ENCODE measurements at places on chromosomes 16 and 17.

DNA sequence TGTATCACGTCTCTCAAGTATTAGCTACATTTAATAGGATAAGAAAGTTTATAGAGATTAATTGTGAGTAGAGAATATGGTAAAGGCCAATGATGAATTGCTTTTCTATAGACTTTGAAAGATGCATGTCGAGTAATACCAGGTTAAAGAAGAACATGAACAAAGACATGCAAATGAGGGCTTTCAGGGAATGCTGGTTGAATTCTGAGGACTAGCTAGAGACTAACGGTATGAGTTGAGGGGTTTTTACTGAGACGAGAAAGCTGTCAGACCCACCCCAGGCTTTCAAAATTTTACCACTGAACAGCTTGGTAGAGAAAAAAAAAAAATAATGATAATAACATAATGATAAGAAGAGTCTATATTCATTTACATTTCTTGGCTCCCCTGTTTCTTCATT is 796.0 kb upstream of the CDH8 start:
- H3K27ac ChIP-seq = no peak overlapping the region
- no peak for DNase-seq
- H3K36me3 ChIP-seq = no peaks in the 10 kb centered on the region
- no peaks in the 10 kb centered on the region for H3K27me3 ChIP-seq
- no peak overlapping the region for H3K4me3 ChIP-seq
- H3K4me1 ChIP-seq = no peaks in the 10 kb centered on the region

GRCh38 chr16:2178321-2179106 is 17.9 kb downstream of the CASKIN1 start:
- DNase-seq = peak; percentile 55
- no peak overlapping the region for H3K27ac ChIP-seq
- no peak overlapping the region for H3K4me3 ChIP-seq
- H3K36me3 ChIP-seq = no peaks in the 10 kb centered on the region
- no peaks in the 10 kb centered on the region for H3K4me1 ChIP-seq
- H3K27me3 ChIP-seq = no peaks in the 10 kb centered on the region

DNA sequence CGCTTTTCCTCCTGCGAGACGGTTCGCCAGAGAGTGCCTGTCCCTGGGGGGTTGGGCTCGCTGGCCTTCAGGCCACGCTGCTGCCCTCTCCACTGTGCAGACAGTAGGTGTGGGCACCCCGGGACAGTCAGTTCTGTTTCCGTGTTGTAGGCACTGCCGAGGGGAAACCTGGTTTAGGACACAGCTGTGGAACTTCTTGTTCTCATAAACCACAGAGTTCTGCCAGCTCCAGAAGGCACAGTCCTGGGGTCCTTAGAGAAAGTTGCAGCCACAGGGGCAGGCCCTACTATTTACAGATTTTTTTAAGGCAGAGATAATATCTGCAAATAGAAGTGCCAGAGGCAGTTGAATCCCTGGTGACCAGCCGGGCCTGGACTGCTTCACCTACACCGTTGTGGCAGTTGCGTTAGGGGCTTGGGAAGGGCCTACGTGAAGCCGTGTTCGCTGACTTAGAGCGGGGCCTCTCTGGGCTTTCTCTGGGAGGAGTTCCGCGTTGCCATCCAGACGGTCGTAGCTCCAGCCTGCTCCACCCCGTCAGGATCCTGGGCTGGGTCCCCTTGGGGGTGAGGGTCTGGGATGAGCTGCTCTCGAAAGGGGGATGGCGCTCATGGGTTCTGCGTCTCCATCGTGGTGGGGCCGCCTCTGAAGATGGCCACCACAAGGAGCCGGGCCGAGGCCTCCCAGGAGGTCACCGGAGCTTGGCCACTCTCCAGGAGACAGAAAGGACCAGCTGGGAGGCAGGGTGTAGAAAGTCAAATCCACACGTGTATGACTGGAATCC is 126.3 kb downstream of the BANP start:
- no peak for DNase-seq
- no peak overlapping the region for H3K4me3 ChIP-seq
- H3K36me3 ChIP-seq = no peaks in the 10 kb centered on the region
- no peaks in the 10 kb centered on the region for H3K4me1 ChIP-seq

GRCh38 chr17:81839301-81839700 is 4.5 kb upstream of the PPP1R27 start:
- H3K4me3 ChIP-seq = no peak overlapping the region
- no peak for DNase-seq
- H3K36me3 ChIP-seq = peaks cover 8% of the 10 kb centered on the region
- H3K4me1 ChIP-seq = no peaks in the 10 kb centered on the region
- no peak overlapping the region for H3K27ac ChIP-seq

- no peaks in the 10 kb centered on the region for H3K27me3 ChIP-seq
- H3K4me1 ChIP-seq = peaks cover 16% of the 10 kb centered on the region
- no peaks in the 10 kb centered on the region for H3K36me3 ChIP-seq
- H3K4me3 ChIP-seq = no peak overlapping the region
Measured at GRCh38 chr17:66373944-66374817, 71.8 kb downstream of the PRKCA start.

DNA sequence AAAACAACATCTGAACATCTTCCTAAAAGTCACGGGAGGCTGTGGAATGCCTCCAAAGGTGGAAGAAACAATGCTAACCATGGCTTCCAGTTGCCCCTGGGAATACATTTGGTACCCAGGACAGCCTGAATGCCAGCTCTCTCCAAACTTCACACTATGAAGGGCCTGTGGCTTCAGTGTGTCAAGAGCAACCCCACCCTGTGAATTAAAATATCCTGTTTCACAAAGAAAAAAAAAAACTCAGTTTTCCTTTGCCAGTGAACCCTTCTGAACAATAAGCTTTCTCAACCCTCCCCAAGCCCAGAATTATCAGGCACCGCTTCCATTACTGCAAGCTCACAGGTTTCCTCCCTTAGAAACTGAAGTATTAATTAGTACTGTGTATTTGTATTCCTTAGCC is 69.8 kb downstream of the SLC39A11 start:
- no peak for DNase-seq
- H3K4me3 ChIP-seq = no peak overlapping the region
- H3K36me3 ChIP-seq = no peaks in the 10 kb centered on the region
- H3K27ac ChIP-seq = no peak overlapping the region
- H3K27me3 ChIP-seq = no peaks in the 10 kb centered on the region

- peaks cover 22% of the 10 kb centered on the region for H3K27me3 ChIP-seq
- no peaks in the 10 kb centered on the region for H3K36me3 ChIP-seq
- no peak overlapping the region for H3K27ac ChIP-seq
- H3K4me3 ChIP-seq = no peak overlapping the region
- peak; percentile 19 for DNase-seq
- H3K4me1 ChIP-seq = peaks cover 9% of the 10 kb centered on the region
Measured at GRCh38 chr16:55643161-55643970, 12.4 kb upstream of the SLC6A2 start.

DNA sequence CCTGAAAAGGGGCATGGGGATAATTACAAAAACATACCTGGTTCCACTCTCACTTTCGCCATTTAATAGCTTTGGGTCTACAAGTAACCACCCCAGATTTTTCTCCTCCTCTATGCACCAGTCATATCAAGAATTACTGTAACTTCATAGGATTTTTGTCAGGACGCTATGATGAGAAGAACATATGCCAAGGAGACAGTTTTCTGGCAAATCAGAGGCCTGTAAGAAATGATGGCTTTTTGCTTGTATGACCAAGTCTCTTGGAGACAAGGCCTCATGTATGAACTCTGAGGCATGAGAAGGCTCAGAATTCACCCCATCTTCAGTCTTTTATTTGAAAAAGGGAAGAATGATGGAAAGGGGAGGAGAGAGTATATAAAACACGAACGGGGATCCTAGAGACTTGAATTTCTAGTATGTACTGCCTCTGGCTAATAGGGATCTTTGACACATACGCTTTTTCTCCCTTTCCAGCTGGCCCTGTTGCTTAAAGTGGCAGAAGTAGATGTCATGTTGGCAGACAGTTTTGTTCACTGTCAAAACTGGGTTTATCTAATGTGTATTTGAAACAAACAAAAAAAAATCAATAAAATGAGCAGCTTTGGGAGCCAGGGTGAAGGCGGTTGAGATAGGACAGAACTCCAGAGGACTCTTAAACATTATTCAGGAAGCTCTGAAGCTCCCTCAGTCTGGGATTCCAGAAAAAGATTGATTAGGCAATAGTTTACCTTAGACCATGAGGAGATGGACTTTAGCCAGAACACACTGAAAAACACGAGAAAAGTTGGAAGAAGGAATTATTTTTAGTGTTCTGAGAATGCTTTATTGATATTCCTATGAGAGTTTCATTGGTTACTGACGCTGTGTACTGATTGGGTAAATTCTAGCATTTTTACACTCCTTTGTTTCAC is 656.6 kb downstream of the WWOX start:
- no peak for DNase-seq
- H3K36me3 ChIP-seq = no peaks in the 10 kb centered on the region
- no peaks in the 10 kb centered on the region for H3K27me3 ChIP-seq
- H3K27ac ChIP-seq = no peak overlapping the region

DNA sequence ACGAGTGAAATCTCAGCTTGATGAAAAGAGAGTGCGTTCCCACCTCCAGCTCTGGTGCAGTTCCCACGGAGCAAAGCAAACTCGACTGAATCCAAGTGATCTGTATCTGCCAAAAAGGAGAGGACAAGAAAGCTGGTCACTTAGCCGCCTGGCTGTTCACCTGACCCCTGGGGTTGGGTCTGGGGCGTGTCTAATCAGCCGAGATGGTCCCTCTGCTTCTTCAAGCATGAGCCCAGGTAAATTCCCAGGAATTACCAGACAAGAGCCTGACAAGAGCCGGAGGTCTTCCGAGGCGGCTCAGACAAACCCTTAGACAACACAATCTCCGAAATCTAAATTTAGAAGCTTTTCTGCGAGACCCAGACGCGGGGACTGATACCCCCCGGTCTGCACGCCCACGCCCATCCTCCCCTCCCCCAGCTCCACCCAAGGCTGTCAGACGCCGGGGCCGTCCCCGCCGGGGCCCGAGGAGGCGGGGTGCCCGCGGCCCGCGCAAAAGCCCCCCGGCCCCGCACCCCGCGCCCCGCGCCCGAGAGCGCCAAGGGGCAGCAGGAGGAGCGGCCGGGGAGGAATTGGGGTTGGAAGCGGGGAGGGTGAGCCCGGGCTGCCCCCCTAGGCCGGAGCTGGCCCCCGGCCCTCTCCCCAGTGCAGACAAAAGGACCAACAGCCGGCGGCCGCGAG is 674 bp downstream of the ZNF821 start:
- peak overlapping the region; percentile 91 for H3K4me3 ChIP-seq
- H3K27me3 ChIP-seq = no peaks in the 10 kb centered on the region
- peaks cover 7% of the 10 kb centered on the region for H3K4me1 ChIP-seq
- H3K36me3 ChIP-seq = no peaks in the 10 kb centered on the region
- H3K27ac ChIP-seq = no peak overlapping the region
- peak; percentile 43 for DNase-seq

DNA sequence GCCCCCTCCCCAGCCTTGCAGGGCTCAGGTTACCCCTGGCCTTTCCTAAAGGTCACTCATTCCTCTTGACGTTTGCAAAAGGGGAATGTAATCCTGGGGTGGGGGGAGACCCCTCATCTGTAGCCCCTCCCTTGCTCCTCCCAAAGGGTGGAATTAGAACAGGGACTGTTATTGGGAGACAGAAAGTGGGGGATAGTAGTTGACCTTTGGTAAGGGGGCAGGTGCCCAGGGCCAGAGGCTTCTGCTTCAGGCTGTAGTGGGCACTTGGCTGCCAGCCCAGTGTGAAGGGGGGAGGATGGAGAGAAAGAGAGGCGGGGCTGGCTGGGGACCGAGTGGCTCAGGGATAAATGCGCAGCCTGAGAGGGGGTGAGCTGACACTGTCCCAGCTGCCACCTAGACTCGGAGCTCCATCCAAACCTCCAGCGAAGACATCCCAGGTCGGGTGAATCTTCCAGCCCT is at the start of gene ENO3:
Gene ENO3, plus strand, starts transcription at position 374 of the 459 bp plus-strand sequence. CDS start 711 bp downstream, outside the sequence.
- peaks cover 8% of the 10 kb centered on the region for H3K36me3 ChIP-seq
- H3K27ac ChIP-seq = peak within 1 kb of the TSS; percentile 91
- peaks cover 14% of the 10 kb centered on the region for H3K4me1 ChIP-seq
- no peaks in the 10 kb centered on the region for H3K27me3 ChIP-seq
- peak within 1 kb of the TSS; percentile 93 for H3K4me3 ChIP-seq
- DNase-seq = no peak

DNA sequence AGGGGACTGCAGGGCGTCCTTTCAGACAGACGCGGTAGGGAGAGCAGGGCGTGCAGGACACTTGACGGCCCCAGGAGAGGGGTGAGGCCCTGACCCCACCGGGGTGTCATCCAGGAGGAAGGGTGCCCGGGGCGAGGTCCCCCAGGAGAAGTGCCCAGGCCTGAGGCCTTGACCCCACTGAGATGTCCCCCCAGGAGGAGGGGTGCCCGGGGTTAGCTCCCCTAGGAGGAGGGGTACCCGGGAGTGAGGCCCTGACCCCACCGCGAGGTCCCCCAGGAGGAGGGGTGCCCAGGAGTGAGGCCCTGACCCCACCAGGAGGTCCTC is 27.2 kb upstream of the METRNL start:
- no peaks in the 10 kb centered on the region for H3K27me3 ChIP-seq
- peak overlapping the region; percentile 58 for H3K4me3 ChIP-seq
- H3K4me1 ChIP-seq = peaks cover 36% of the 10 kb centered on the region
- H3K36me3 ChIP-seq = no peaks in the 10 kb centered on the region

GRCh38 chr17:34399725-34400124 is 36.7 kb upstream of the CCL1 start:
- no peak for DNase-seq
- no peaks in the 10 kb centered on the region for H3K4me1 ChIP-seq
- peaks cover 4% of the 10 kb centered on the region for H3K27me3 ChIP-seq
- H3K4me3 ChIP-seq = no peak overlapping the region
- no peaks in the 10 kb centered on the region for H3K36me3 ChIP-seq

DNA sequence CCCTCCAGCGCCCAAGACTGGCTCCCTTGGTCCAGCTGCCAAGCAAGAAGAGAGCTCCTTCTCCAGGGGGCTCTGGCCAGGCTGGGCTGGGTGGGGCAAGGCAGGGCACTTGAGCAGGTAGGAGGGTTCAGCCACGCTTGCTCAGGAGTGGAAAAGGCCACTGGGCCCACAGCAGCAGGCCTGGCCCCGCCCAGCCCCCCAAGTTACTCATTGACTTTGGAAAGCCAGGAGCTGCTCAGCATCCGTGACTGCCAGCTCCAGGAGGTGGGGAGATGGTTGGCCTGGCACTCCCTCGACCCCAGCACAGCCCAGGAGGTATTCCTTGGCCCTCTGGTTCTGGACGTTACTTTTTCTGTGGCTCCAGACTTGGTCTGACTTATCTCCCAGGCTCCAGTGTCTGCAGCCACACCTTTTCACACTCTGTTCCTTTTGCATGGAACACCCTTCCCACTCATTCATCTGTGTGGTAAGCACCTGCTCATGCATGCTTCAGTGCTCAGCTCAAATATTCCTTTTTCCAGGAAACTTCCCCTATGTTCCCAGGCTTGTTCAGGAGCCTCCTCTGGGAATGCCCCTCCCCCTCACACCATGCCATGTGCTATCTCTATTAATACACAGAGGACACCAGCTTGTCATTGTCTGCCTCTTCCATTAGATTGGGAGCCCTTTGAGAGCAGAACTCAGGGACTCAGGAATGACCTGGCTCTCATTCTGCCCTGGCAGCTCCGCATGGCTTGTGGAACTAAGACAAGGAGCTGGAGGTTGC is at the start of gene CDH16:
Gene CDH16, minus strand, starts transcription at position 83 of the 766 bp plus-strand sequence. CDS start 820 bp downstream, outside the sequence.
- H3K36me3 ChIP-seq = no peaks in the 10 kb centered on the region
- no peak for DNase-seq
- no peak within 1 kb of the TSS for H3K27ac ChIP-seq
- H3K4me1 ChIP-seq = no peaks in the 10 kb centered on the region
- peaks cover 26% of the 10 kb centered on the region for H3K27me3 ChIP-seq
- no peak within 1 kb of the TSS for H3K4me3 ChIP-seq

- DNase-seq = no peak
- no peaks in the 10 kb centered on the region for H3K36me3 ChIP-seq
- H3K4me3 ChIP-seq = no peak overlapping the region
- H3K27me3 ChIP-seq = no peaks in the 10 kb centered on the region
- H3K27ac ChIP-seq = no peak overlapping the region
Measured at GRCh38 chr17:82865274-82865673, 25.5 kb upstream of the ZNF750 start.

GRCh38 chr16:55081622-55082590 is 151.2 kb downstream of the IRX5 start:
- no peak overlapping the region for H3K4me3 ChIP-seq
- H3K27ac ChIP-seq = no peak overlapping the region
- H3K36me3 ChIP-seq = no peaks in the 10 kb centered on the region

Data from GM23248 (cell line).